Stimulated activated effector memory CD8-positive, alpha-beta T cell treated with anti-CD3 and anti-CD28 coated beads, Interleukin-12 subunit alpha, Interleukin-12 subunit beta, amount 100 ng/mL, for 72 hours (primary cell): ENCODE measurements at places on chromosomes 12 and 14.

GRCh38 chr14:32914391-32914790 lies 24.3 kb upstream of the NPAS3 start:
- no peak for DNase-seq

- DNase-seq: no peak
Observed at GRCh38 chr12:55972042-55972441, 1.8 kb upstream of the RAB5B start.

- DNase-seq: no peak
Observed at GRCh38 chr14:100295376-100296105, 10.7 kb downstream of the SLC25A29 start.

DNA sequence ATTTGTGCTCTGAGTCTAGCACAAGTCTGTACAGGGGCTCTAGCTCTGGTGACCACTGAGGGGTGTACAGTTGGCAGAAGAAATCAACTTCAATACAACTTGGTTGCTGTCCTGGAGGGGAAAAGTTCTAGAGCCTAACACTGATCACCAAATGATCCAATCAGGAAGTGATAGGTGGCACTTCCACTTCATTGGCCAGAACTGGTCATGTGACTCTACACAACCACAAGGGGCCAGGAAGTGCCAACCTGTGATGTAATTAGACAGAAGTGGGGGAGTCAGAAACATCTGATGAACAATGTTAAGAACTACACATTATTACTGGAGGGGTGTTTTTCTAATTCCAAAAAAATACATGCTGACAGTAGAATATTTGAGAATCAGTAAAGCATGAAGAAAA lies 401.6 kb downstream of the VRK1 start:
- DNase-seq: no peak
